ENCODE measurements at places on chromosomes 2 and 18. TPM values are rescaled to one million over a fixed set of nuclear protein-coding genes. Genes with fewer than 3 reads are reported as not detected.

The NEU4 gene
- not detected for total RNA-seq

DNA sequence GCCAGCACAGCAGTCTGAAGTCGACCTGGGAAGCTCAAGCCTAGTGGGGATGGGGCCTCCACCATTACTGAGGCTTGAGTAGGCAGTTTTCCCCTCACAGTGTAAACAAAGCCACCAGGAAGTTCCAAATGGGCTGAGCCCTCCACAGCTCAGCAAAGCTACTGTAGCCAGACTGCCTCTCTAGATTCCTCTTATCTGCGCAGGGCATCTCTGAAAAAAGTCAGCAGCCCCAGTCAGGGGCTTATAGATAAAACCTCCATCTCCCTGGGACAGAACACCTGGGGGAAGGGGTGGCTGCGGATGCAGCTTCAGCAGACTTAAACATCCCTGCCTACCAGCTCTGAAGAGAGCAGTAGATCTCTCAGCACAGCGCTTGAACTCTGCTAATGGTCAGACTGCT is 218.4 kb upstream of the VRK2 start:
- no peak for DNase-seq

The SERPINB5 gene
- total RNA-seq, result not detected

The NT5DC4 gene
- total RNA-seq, result not detected

Data from neural progenitor cell (in vitro differentiated cells).